ENCODE measurements at places on chromosomes 12 and 14.

DNA sequence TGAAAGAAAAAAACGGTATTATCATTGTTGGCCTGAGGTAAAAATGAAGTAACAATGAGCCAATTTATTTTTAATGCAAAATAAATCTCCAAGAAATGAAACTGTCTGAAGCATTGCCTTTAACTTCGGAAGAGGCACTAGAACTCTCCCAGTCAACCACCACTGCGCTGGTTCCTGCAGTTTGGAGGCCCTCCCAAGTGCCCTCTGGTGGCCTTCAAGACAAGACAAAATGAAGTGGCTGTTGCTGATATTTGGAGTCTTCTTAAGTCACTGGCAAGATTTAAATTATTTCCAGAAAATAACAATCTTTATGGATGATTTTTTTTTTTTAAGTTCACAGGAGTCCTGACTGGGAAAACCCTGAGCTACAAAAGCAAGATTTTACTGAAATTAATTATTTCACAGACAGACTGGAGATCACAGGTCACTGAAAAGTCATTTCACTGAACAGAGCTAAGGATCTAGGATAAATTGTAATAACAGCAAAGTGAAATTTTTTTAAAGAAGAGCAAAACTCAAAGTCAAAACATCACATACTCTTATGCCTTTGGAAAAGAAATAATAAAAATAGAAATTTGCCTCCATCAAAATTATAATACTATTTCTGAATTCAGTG is 58.2 kb downstream of the DICER1 start:
- DNase-seq: peak; percentile 53

GRCh38 chr12:75480469-75480949 is at the start of gene GLIPR1:
Gene GLIPR1, plus strand, starts transcription at chr12:75480755. Its CDS starts 126 bp downstream, at chr12:75480881.
- DNase-seq: peak; percentile 43

DNA sequence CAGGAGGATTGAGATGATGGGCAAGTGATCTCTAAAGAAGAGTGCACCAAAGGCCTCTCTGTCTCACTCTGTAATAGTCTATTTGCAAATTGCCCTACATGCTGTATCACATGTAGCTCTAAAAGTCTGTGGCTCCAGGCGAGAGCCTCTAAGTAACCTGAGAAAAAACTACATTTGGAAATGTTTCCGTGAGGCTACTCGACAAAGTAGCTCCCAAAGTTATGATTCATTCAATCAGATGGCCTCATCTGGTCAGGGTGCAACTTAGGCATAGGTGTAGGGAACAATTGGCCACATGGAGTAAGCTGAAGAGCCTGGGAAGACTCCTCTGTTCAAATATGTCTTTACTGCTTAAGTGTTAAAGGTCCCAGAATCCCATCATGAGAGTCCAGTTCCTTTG is 155.4 kb upstream of the PLEKHG7 start:
- no peak for DNase-seq

DNA sequence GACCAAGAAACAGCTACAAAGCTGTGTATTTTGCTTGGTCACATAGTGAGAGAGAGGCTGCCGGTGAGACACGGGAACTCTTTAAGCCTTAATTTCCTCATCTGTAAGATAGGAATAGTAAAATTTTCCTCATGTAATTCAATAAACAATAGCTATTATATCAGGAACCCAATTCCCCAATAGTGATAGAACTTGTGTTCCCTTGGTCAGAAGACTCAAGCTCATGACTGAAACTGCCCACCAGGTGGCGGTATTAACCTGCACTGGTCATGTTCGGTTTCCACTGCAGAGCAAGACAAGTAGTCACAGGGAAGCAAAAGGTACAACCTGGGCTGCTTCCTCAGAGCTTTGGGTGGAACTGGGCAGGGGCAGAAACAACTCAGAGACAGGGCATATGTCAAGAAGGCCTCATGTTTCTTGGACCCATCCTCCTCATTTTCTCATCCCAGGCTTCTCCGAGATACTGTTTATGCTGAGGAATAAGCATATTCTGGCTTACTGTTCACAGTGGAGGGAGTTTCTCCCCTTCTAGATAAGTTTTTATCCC is 4.2 kb upstream of the AJUBA start:
- peak; percentile 89 for DNase-seq

DNA sequence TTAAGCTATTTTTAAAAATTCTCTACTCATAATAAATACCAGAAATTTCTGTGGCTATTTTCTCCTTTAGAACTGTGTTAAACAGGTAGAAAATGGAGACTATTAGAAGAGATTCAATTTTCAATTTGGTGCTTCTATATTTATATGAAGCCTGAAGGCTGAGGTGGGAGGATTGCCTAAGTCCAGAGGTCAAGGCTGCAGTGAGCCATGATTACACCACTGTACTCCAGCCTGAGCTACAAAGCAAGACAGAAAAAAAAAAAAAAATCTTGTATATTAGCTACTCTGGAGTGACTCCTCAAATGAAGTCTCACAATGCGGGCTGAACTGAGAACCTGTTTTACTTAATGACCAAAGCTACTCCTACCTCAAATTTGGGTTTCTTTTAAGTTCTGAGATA is 9.8 kb upstream of the DPF3 start:
- DNase-seq: no peak

DNA sequence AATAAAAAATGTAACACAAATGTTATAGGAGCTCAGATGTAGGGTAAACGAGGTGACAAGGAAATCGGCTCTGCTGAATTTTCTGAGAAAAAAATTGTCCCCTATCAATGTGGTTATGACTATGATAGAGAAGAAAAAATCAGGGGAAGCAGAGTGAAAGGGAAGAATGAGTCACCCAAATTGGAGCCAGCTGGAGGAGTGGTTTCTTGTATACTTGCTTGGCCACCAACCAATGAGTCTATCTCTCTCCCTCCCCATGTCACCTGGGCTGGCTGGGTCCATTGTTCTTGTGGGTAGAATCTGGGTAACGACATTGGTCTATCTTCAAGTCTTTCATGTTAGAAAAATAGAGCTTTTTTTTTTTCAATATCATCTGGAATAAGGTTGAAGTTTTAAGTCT is 196.6 kb upstream of the FLRT2 start:
- DNase-seq: no peak

GRCh38 chr12:12612358-12612757 is 682 bp downstream of the CREBL2 start:
- no peak for DNase-seq

- no peak for DNase-seq
Measured at GRCh38 chr14:99100497-99101270, 171.3 kb downstream of the BCL11B start.

- no peak for DNase-seq
Measured at GRCh38 chr14:70981000-70981952, 74.0 kb downstream of the PCNX1 start.

- DNase-seq: no peak
Measured at GRCh38 chr12:123991372-123991951, 18.4 kb downstream of the ZNF664 start.

- DNase-seq: no peak
Measured at GRCh38 chr12:83322809-83323208, 636.1 kb downstream of the TMTC2 start.

DNA sequence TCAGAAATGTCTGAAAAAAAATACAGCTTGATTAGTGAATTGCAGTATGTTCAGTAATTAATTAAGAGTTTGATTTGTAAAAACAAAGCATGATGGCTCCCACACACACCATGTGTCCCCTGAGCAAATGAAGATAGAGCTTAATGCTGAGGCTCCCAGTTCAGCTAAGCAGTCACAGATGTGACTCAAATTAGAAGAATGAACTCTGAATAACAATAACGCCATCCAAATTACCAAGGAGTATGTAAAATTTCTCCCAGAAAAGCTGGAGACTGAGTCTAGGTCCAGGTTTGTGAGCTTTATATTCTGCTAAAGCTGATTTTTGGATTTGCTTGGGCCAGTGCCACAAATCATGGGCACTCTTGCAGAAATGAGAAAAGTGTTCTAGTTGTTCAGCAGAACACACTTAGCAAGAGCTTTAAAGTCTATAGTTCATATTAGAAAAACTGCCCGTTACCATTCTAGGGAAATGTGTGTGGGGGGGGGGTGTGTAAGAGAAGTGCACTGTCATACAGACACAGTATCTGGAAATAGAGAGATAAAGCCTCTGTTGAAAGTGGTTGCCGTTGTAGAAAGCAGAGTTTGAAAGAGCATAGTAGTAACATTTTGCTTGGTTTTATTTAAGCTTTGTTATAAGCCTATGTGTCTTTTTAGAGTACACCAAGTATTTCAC is 253.1 kb downstream of the BCAT1 start:
- DNase-seq: no peak

DNA sequence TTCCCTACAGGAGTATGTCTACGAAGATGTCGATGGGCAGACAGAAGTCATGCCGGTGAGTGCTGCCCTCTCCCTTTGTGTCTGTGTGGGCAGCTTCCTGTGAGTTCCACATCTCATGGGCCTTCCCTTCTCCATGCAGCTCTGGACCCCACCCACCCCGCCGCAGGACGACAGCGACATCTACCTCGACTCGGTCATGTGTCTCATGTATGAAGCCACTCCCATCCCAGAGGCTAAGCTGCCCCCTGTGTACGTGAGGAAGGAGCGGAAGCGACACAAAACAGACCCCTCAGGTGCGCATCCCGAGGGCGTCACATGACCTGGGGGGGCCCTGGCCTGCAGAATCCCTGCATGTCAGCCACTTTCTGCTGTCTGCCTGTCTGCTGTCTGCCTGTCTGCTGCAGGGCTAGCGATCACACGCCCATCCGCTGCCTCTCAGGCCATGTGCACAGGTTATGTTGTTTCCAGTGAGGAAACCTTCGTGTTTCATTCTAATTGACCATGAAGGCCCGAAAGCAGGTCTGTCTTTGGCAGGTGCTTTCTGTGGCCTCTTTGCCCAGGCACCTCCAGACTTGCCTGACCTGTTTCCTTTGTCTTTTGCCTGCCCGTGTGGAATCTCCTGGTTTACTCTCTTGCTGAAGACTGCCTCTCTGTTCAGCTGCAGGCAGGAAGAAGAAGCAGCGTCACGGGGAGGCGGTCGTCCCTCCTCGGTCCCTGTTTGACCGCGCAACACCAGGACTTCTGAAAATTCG is 95.1 kb downstream of the EP400 start:
- DNase-seq: no peak

DNA sequence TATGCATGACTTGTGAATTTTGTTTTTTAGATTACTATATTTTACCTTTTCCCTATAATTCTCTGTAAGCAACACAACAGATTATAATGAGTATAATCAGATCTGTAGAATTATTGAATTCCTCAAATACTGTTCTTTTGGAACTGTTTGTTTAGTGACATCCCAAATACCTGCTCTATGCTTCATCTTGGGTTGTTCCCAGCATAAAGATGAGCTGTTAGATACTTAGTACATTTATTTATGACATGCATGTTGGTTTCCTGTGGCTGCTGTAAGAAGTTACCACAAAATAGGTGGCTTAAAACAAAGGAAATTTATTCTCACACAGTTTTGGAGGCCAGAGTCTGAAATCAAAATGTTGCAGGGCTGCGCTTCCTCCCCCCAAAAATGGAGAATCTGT is 78.4 kb downstream of the PTPRR start:
- no peak for DNase-seq

- no peak for DNase-seq
Measured at GRCh38 chr14:65210822-65211182, 108.5 kb upstream of the MAX start.

DNA sequence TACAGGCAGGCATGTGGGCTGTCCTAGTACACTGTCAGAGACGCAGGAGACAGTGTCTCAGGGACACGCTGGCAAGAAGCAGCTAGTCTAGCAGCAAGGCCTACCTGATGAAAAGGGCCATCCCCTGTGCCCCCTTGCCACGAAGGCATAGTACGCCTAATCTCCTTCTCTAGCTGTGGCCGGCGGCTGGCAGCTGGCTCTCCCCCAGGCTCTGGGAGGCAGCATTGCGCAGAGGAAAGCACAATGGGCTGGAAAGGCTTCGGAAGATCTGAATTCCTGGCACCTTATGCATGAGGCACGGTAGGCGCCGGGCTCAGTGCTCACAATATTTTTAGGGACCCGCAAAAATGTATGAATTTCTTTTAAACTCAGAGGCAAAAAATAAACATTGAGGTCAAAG is 16.0 kb upstream of the PLEKHH1 start:
- no peak for DNase-seq

DNA sequence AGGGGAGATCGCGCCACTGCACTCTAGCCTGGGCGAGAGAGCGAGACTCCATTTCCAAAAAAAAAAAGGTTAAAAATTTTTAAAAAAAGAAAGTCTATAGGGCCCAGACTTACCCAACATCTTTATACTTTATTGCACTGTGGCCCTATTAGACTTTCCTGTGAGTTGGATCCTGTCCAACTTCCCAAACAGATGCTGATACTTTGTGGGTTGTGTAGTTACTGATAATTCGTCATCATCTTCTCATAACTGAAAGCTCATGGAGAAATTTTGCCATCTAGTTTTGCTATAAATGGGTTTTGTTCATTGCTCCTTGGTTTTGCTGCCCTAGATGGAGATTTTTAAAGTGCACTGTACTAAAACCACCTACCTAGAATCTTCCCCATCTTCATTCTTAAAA is 31.1 kb downstream of the APOBEC1 start:
- DNase-seq: no peak

GRCh38 chr12:15543347-15543746 is 221.0 kb downstream of the PTPRO start:
- DNase-seq: no peak

- DNase-seq: no peak
Measured at GRCh38 chr14:31253746-31254471, 46.3 kb upstream of the HECTD1 start.

All from CD8-positive, alpha-beta memory T cell (primary cell).